ENCODE measurements at places on chromosomes 4 and X.

GRCh38 chr4:80266902-80267380 is 477 bp downstream of the FGF5 start:
- peak; percentile 66 for DNase-seq

GRCh38 chr4:182449186-182449929 is 206.2 kb downstream of the TENM3 start:
- peak; percentile 69 for DNase-seq

- peak; percentile 23 for DNase-seq
These were observed 106.8 kb upstream of the NKX1-1 start for GRCh38 chr4:1512738-1513660.

DNA sequence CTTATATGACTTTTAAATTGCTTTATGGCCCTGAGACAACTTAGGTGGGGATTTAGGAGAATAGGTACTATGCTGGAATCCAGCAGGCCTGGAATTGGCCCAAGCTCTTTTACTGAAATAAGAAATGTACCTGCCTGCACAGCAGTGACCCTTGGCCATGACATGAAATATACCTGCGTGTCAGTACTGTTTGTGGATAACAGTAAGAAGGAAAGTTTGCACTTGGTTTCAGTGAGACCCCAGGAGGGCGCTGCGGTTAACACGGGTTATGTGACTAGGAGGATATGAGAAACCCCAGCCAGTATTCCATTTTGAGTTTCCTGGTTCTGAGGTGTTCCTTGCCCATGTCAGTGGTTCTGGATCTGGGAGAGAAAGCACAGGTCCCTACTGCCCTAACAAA is 5.3 kb downstream of the MTM1 start:
- DNase-seq: no peak

DNA sequence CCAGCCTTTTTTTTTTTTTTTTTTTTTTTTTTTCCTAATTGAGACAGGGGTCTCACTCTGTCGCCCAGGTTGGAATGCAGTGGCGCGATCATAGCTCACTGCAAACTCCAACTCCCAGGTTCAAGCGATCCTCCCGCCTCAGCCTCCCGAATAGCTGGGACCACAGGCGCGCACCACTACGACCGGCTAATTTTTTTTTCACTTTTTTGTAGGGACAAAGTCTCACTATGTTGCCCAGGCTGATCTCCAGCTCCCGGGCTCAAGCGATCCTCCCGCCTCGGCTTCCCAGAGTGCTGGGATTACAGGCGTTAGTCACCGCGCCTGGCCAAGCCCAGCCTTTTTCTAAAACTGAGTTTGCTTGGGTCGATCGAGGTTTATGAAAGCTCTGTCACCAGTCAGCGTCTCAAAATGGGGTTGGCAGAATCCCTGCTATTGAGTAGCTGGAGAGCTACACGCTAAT is 1.3 kb upstream of the OTUD5 start:
- DNase-seq: peak; percentile 22

DNA sequence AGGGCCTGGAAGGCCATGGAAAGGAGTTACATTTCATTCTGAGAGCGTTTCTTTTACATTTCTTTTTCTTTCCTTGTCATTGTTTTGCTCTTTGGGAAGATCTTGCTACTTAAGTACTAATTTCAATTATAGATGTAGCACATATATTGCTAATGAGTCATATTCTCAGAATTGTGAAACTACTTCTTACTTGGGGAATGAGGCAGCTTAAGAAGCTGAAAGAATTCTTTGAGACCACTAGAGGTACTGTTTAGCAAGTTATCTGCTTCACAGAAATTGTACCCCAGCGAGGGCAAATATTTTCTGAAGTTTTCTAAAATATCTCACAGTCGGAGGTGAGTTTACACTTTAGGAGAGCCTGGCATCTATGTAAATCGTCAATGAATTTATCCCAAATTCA is 100.6 kb downstream of the AFF2 start:
- DNase-seq: no peak

DNA sequence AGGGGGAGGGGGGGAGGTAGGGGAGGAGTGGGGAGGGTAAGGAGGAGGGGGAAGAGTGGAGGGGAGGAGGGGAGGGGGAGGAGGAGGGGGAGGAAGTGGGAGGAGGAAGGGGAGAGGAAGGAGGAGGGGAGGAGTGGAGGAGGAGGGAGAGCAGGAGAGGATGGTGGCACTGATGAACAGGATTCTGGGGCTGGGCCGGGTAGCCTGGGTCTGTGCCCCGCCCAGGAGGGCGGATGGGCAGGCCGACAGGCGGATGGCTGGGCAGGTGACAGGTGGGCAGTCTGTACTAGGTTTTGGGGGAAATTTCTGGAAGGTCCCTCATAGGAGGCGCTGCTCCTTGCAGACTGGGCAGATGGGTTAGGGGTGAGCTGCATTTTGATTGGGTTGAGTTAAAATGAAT is 66.0 kb upstream of the ADRA2C start:
- no peak for DNase-seq

DNA sequence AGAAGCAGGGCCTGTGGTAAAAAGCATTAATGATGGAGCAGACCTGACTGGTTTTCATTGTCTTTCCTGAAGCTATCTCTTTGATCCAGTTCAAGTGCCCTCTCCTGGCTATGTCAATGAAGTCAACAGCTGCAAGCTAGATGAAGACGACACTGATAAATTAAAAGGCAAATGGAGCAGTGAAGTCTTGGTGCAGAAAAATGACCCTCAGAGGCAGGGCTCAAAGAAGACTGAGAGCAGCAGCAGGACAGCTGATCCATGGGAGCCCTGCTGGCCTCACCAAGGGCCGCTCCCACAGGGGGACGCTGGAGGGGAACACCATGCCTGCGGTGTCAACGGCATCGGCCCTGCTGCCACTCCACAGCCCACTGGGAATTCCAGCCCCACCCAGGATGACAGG is 96.2 kb downstream of the RELL1 start:
- DNase-seq: no peak

DNA sequence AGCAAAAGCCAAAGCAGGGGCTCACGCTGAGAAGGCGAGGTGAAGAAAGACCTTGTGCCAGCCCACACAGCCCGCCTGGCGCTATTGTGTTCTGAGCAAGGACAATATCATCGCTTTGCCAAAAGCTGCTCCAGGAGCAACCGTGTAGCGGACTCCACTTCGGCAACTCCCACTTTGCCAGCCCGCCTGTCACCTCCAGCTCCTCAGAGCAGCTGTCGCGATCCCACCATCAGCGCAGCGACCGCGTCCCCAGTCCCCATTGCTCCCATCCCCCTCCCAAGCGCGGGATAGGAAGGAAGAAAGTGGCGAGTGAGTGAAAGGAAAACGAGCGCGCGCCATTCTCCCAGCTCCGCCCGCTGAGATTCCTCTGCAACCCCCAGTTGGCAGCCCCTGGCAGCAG is 759 bp downstream of the ZC4H2 start:
- DNase-seq: peak; percentile 37

GRCh38 chrX:68115371-68115770 is 317.9 kb downstream of the OPHN1 start:
- no peak for DNase-seq

DNA sequence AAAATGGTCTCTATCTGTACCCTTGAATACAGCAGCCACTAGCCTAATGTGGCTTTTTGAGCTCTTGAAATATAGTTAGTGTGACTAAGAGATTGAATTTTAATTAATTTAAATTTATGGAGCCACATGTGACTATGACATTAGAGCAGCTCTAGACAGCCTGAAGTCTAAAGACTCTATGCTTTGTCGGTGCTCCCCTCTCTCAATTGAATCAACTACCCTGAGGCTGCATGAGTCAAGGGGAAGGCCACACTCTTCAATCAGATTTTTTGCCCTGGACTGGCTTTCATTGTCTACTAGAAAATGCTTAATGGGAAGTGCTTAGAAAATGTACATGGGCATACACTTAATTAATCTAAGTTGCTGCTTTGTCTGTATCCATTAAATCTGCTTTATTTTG is 11.7 kb downstream of the TLR7 start:
- no peak for DNase-seq

- DNase-seq: no peak
These were observed 28.8 kb upstream of the SCOC start for GRCh38 chr4:140344621-140345020.

Measured in cerebellar cortex (tissue), 1 donor.